ENCODE measurements at places on chromosomes 7 and 10. TPM values are rescaled to one million over a fixed set of nuclear protein-coding genes. Genes with fewer than 3 reads are reported as not detected.

GPR146 gene
- 2.4 TPM for total RNA-seq

PTPN12 gene
- 80.5 TPM for total RNA-seq

PITRM1 gene
- total RNA-seq, result 59.5 TPM

SYNPO2L gene
- 0.10 TPM for total RNA-seq

METTL27 gene
- total RNA-seq, result 30.4 TPM

RPEL1 gene
- 0.10 TPM for total RNA-seq

DNTT gene
- total RNA-seq, result not detected

OR2A42 gene
- total RNA-seq, result not detected

WIPF3 gene
- total RNA-seq, result 8.6 TPM

VAX1 gene
- not detected for total RNA-seq

ACTL6B gene
- total RNA-seq, result not detected

C10orf53 gene
- total RNA-seq, result not detected

GRCh38 chr7:96657347-96658021 lies 52.2 kb downstream of the SEM1 start:
- DNase-seq, result no peak
- H3K36me3 ChIP-seq, result no peaks in the 10 kb centered on the region
- no peaks in the 10 kb centered on the region for H3K27me3 ChIP-seq
- no peaks in the 10 kb centered on the region for H3K4me1 ChIP-seq
- no peak overlapping the region for H3K27ac ChIP-seq

- no peaks in the 10 kb centered on the region for H3K36me3 ChIP-seq
- no peak for DNase-seq
- 0 out of 2 replicates have a peak, but pooled peaks cover 4% of the 10 kb centered on the region for H3K27me3 ChIP-seq
- no peak overlapping the region for H3K4me3 ChIP-seq
- H3K4me1 ChIP-seq, result no peaks in the 10 kb centered on the region
Observed at GRCh38 chr7:37359180-37359579, 89.5 kb downstream of the ELMO1 start.

GRCh38 chr10:28982974-28983373 lies 305.7 kb downstream of the BAMBI start:
- no peak for DNase-seq
- peaks cover 6% of the 10 kb centered on the region for H3K4me1 ChIP-seq
- no peak overlapping the region for H3K4me3 ChIP-seq
- H3K27me3 ChIP-seq, result no peaks in the 10 kb centered on the region
- H3K36me3 ChIP-seq, result no peaks in the 10 kb centered on the region

DNA sequence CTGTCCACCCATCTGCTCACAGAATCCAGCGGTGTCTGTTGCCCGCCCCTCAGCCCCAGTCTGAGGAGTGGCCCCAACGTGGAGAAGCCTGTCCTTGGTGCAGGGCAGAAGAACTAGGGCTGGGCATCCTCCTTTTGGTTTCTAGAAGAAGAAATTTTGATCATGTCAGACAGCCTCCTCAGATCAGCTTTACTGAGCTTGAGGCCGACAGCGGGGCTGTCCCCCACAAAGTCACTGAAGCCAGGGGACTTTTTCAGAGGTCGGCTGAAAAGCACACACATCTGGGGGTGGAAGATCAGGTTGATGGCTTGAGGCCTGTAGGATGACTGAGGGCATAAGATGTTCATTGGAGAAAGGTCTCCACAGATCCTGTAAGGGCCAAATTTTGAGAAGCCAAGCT lies 767.9 kb downstream of the GRID1 start:
- no peak overlapping the region for H3K4me3 ChIP-seq
- H3K4me1 ChIP-seq, result no peaks in the 10 kb centered on the region
- peaks cover 10% of the 10 kb centered on the region for H3K27me3 ChIP-seq
- no peaks in the 10 kb centered on the region for H3K36me3 ChIP-seq

- no peaks in the 10 kb centered on the region for H3K27me3 ChIP-seq
- H3K4me3 ChIP-seq, result no peak overlapping the region
- no peaks in the 10 kb centered on the region for H3K36me3 ChIP-seq
- no peak for DNase-seq
- no peaks in the 10 kb centered on the region for H3K4me1 ChIP-seq
- H3K27ac ChIP-seq, result no peak overlapping the region
Observed at GRCh38 chr10:13834581-13835286, 248.0 kb downstream of the PRPF18 start.

DNA sequence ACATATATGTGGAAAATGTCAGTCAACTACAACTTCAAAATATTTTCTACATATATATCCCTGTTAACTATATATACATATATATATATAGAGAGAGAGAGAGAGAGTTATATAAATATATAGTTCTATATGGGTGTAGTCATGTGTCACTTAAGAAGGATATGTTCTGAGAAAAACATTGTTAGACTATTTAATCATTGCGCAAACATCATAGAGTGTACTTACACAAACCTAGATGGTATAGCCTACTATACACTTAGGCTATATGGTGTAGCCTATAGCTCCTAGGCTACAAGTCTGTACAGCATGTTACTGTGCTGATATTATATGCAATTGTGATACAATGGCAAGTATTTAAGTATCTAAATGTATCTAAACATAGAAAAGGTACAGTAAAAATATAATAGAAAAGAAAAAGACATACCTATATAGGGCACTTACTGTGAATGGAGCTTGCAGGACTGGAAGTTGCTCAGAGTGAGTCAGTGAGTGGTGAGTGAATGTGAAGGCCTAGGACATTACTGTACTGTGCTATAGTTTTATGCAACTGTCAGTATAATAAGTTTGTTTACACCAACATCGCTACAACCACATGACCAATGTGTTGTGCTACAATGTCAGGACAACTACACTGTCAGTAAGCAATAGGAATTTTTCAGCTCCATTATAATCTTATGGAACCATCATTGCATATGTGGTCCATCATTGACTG lies 18.0 kb upstream of the FGL2 start:
- H3K4me1 ChIP-seq, result no peaks in the 10 kb centered on the region
- no peak for DNase-seq
- H3K36me3 ChIP-seq, result no peaks in the 10 kb centered on the region
- no peak overlapping the region for H3K27ac ChIP-seq

GRCh38 chr10:125156196-125156595 lies 4.2 kb downstream of the CTBP2 start:
- no peak overlapping the region for H3K27ac ChIP-seq
- no peak overlapping the region for H3K4me3 ChIP-seq
- H3K36me3 ChIP-seq, result no peaks in the 10 kb centered on the region
- H3K4me1 ChIP-seq, result peaks cover 74% of the 10 kb centered on the region
- no peaks in the 10 kb centered on the region for H3K27me3 ChIP-seq

- no peaks in the 10 kb centered on the region for H3K4me1 ChIP-seq
- H3K27me3 ChIP-seq, result peaks cover 55% of the 10 kb centered on the region
- DNase-seq, result no peak
- H3K4me3 ChIP-seq, result no peak overlapping the region
- no peak overlapping the region for H3K27ac ChIP-seq
- H3K36me3 ChIP-seq, result no peaks in the 10 kb centered on the region
Observed at GRCh38 chr10:104424719-104425118, 71.1 kb downstream of the CFAP58 start.

DNA sequence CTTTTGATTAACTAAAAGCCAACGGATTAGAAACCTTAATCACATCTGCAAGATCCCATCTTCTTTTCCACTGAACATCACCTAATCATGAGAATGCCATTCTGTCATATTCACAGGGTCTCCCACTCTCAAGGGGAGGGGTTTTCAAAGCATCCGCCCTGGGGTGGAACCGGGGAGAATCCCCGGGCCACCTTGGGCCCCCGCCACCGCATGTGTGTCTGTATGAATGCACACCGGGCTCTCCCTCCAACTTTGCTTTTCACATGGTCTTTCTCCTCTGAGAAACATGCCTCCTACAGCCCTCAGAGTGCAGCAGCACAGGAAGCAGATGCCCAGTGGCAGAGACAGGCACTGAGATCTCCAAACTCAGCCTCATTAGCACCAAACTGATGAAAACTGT lies 233.2 kb upstream of the PPP2R2D start:
- no peak overlapping the region for H3K27ac ChIP-seq
- H3K4me3 ChIP-seq, result no peak overlapping the region
- no peaks in the 10 kb centered on the region for H3K36me3 ChIP-seq

GRCh38 chr10:69640196-69640980 lies 10.3 kb downstream of the FAM241B start:
- DNase-seq, result no peak
- H3K4me1 ChIP-seq, result peaks cover 10% of the 10 kb centered on the region
- no peaks in the 10 kb centered on the region for H3K36me3 ChIP-seq
- no peak overlapping the region for H3K27ac ChIP-seq
- no peak overlapping the region for H3K4me3 ChIP-seq
- H3K27me3 ChIP-seq, result no peaks in the 10 kb centered on the region

GRCh38 chr7:1050956-1051690 lies 6.8 kb downstream of the GPR146 start:
- no peaks in the 10 kb centered on the region for H3K36me3 ChIP-seq
- no peak overlapping the region for H3K4me3 ChIP-seq
- no peak for DNase-seq
- no peaks in the 10 kb centered on the region for H3K4me1 ChIP-seq

GRCh38 chr10:34905200-34905927 lies 90.3 kb upstream of the PARD3 start:
- DNase-seq, result no peak
- H3K27me3 ChIP-seq, result no peaks in the 10 kb centered on the region
- H3K36me3 ChIP-seq, result no peaks in the 10 kb centered on the region
- no peak overlapping the region for H3K27ac ChIP-seq
- H3K4me3 ChIP-seq, result no peak overlapping the region

GRCh38 chr10:33421789-33422462 lies 87.5 kb upstream of the NRP1 start:
- H3K36me3 ChIP-seq, result no peaks in the 10 kb centered on the region
- H3K27me3 ChIP-seq, result no peaks in the 10 kb centered on the region
- H3K4me3 ChIP-seq, result no peak overlapping the region
- H3K27ac ChIP-seq, result no peak overlapping the region
- H3K4me1 ChIP-seq, result no peaks in the 10 kb centered on the region

DNA sequence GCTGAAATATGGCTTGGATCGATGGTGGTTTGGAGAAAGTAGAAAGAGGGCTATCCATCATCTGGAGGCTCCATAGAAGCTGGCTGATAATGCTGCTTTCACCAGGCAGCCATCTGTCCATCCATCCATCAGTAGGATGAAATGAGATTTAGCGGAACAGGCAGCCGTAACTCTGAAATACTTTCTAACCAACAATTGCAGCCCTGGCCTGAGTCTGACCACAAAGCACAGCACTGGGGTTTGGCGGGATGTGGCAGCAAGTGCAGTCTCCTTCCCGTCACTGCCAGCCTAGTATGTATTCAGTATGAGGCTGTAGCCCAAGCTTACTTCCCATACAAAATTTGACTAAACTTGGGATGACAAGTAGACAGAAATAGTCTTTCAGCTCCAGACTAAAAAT lies 38.0 kb downstream of the R3HCC1L start:
- no peaks in the 10 kb centered on the region for H3K36me3 ChIP-seq
- no peaks in the 10 kb centered on the region for H3K27me3 ChIP-seq
- DNase-seq, result no peak
- no peak overlapping the region for H3K27ac ChIP-seq
- no peak overlapping the region for H3K4me3 ChIP-seq

GRCh38 chr10:71442000-71442399 lies 45.3 kb downstream of the CDH23 start:
- no peaks in the 10 kb centered on the region for H3K27me3 ChIP-seq
- DNase-seq, result no peak
- H3K36me3 ChIP-seq, result no peaks in the 10 kb centered on the region
- H3K27ac ChIP-seq, result no peak overlapping the region
- no peaks in the 10 kb centered on the region for H3K4me1 ChIP-seq
- H3K4me3 ChIP-seq, result no peak overlapping the region

DNA sequence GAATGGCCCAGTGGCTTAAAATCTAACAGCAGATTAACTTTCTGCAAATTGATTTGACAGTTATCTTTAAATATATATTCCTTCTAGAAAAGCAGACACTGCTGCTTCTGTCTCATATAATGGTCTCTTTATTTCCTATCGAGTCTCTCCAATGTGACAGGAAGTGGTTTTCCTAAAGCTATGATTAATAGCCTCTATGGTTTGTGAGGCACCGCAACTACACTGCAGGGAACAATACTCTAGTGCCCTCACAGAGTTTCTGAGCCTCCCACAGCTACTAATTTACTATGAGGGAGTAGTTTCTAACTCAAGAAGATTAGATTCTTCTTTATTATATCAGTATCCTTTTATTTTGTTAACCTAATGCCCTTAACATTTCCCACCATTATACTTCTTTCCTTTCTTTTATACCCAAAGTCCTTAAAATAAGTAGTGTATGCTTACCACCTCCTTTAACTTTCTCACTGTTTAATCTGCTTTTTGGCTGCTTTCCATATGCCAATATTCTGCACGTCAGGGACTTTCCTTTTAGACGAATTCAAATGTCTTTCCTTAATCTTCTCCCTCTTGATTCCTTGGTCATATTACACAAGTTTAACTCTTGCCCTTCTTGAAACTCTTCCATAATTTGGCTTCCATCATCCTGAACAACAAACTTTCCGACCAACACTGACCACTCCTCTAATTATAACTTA lies 23.8 kb upstream of the AHR start:
- H3K27ac ChIP-seq, result no peak overlapping the region
- no peak for DNase-seq
- H3K4me1 ChIP-seq, result peaks cover 10% of the 10 kb centered on the region
- no peaks in the 10 kb centered on the region for H3K36me3 ChIP-seq

- no peaks in the 10 kb centered on the region for H3K36me3 ChIP-seq
- no peak overlapping the region for H3K27ac ChIP-seq
- DNase-seq, result no peak
- H3K27me3 ChIP-seq, result no peaks in the 10 kb centered on the region
Observed at GRCh38 chr7:66964411-66964810, 31.0 kb downstream of the SBDS start.

DNA sequence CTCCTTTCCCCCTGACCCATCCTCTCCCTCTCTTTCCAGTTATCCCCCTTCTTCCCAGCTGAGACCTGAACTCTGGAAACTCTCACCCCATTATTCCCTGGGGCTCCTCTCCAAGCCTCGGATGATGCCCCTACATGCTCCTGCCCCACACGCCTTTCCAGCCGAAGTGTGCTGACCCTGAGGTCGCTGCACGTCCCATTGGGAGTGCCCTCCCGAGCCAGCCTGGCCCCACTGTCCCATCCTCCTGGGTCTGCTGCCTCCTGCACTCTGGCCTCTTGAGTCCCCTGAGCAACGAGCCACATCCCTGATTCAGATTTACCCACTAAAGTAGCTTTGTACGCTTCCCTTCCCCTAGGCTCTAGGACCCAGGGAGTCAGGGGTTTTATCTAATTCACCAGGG lies 87.4 kb downstream of the TCERG1L start:
- no peak overlapping the region for H3K27ac ChIP-seq
- no peak overlapping the region for H3K4me3 ChIP-seq
- H3K36me3 ChIP-seq, result no peaks in the 10 kb centered on the region
- no peak for DNase-seq
- no peaks in the 10 kb centered on the region for H3K4me1 ChIP-seq
- H3K27me3 ChIP-seq, result no peaks in the 10 kb centered on the region
